ENCODE measurements at places on chromosomes 6 and 20.

- no peak for DNase-seq
These were observed 86.7 kb downstream of the TASP1 start for GRCh38 chr20:13552061-13552460.

- peak; percentile 73 for DNase-seq
These were observed at the start of gene ZNF334 for GRCh38 chr20:46512943-46513844. ZNF334 (minus strand) TSS chr20:46513559; CDS start chr20:46512102, 1,457 bp downstream.

DNA sequence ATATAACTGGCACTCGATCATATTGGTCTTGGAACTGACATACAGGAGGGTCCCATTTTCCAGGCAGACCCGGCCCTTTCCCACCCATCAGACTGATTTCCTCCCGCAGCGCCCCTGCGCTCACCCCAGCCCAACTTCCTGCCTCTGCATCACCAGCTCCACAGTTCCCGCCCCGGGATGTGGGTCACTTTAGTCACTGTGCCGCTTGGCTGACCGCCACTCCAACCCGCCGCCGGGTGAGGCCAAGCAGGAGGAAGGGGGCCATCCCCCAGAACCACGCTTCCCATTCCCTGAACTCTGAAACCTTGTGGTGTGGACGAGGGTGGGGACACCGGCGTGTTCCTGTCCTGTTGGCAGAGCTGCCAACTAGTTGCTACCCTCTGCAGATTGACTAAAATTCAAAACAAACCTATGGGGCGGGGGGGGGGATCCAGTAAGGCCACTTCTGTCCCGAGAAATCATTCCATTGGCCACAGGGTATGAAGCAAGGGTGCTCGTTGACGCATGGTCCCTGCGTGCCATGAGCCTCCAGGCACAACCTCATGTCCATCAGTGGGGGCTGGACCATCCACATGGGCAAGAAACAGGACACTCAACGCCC lies 12.3 kb downstream of the TGM2 start:
- no peak for DNase-seq

- no peak for DNase-seq
These were observed 44.9 kb downstream of the SNX9 start for GRCh38 chr6:157867981-157868380.

DNA sequence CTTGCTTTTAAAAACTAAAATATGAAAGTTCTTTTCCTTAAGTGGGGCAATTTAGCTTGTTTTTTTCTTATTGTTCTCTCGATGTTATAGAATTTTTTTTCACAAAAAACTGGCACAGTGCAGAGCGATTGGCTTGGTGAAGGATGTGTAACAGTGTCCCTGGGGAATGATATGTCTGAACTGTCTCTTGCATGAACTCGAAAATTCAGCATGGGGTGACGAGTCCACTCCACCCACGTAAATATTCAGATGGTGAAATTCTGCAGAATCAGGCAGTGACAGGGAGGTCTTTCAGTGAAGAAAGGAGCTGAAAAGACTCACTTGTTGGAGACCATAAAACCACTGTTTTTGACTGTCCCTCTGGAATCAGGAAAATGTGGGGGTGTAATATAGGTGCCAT lies 505.3 kb downstream of the MMUT start:
- DNase-seq: no peak

DNA sequence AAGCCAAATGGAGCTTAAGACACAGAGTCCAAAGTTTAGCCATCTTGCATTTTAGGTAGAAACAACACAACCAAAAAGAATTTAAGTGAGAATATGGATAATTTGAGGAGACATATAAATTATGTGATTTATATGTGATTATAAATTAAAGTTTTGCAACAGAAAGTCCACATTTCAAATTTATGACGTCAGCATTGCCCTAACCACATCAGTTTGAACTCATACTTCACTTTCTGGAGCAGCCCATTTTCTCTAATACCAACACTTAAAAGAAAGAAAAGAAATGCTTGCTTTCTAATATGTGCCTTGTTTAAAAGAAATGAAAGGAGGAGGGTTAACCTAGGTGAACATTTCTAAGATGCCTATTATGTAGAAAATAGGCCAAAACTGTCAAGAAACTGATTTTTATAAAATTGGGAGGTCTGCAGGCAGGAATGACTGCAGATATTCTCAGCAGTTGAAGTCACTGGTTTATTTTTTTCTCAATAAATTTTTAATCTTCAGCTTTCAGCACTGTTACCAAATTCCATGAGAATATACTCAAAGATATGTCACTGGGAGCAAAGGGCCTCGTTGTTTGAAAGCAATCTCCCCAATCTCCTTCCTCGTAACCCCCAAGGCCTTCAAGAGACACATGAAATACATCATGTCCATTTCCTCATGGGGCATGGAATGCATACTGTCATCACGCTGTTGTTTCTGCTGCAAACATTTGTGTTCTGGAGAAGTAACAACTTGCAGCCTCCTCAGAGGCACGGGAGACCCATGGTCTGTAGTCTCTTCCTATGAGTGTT lies 137.8 kb downstream of the SOD2 start:
- no peak for DNase-seq

- DNase-seq: no peak
These were observed 189.7 kb upstream of the PMEPA1 start for GRCh38 chr20:57899554-57899953.

- DNase-seq: no peak
These were observed 3.3 kb downstream of the HEY2 start for GRCh38 chr6:125752773-125753172.

GRCh38 chr6:72832271-72832670 lies 210.4 kb downstream of the KCNQ5 start:
- no peak for DNase-seq

GRCh38 chr20:36848078-36848660 lies 27.8 kb upstream of the TLDC2 start:
- no peak for DNase-seq

DNA sequence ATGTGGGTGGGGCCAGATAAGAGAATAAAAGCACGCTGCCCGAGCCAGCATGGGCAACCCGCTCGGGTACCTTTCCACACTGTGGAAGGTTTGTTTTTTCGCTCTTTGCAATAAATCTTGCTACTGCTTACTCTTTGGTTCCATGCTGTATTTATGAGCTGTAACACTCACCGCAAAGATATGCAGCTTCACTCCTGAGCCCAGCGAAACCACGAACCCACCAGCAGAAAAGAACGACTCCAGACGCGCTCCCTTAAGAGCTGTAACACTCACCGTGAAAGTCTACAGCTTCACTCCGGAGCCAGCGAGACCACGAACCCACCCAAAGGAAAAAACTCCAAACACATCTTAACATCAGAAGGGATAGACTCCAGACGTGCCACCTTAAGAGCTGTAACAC lies 76.7 kb downstream of the TFAP2A start:
- no peak for DNase-seq

DNA sequence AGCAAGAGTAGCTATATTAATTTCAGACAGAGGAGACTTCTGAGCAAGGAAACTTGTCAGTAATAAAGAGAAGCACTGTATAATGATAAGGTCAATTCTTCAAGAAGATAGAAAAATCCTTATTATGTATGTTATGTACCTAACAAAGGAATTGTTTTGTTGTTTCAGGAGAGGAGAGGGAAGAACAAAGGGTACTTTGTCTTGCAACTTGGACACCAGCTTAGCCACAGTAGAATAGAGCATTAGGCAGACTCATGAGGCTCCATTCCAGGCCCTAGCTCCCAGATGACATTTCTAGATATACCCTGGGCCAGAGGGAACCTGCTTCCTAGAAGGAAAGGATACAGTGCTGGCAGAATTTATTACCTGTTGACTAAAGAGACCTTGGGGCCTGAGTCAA lies 6.5 kb upstream of the NUS1 start:
- no peak for DNase-seq

GRCh38 chr20:25300496-25301170 lies 52.7 kb downstream of the PYGB start:
- DNase-seq: no peak

GRCh38 chr20:1734269-1734858 lies 76.8 kb upstream of the SIRPG start:
- DNase-seq: peak; percentile 34

GRCh38 chr6:165662749-165663376 lies at the start of gene PDE10A:
PDE10A (minus strand) TSS chr6:165663241; CDS start chr6:165662811, 430 bp downstream.
- DNase-seq: peak; percentile 25

- no peak for DNase-seq
These were observed 201.2 kb upstream of the MYLIP start for GRCh38 chr6:15927531-15928225.

GRCh38 chr20:57663241-57663640 lies 43.0 kb upstream of the ZBP1 start:
- no peak for DNase-seq

DNA sequence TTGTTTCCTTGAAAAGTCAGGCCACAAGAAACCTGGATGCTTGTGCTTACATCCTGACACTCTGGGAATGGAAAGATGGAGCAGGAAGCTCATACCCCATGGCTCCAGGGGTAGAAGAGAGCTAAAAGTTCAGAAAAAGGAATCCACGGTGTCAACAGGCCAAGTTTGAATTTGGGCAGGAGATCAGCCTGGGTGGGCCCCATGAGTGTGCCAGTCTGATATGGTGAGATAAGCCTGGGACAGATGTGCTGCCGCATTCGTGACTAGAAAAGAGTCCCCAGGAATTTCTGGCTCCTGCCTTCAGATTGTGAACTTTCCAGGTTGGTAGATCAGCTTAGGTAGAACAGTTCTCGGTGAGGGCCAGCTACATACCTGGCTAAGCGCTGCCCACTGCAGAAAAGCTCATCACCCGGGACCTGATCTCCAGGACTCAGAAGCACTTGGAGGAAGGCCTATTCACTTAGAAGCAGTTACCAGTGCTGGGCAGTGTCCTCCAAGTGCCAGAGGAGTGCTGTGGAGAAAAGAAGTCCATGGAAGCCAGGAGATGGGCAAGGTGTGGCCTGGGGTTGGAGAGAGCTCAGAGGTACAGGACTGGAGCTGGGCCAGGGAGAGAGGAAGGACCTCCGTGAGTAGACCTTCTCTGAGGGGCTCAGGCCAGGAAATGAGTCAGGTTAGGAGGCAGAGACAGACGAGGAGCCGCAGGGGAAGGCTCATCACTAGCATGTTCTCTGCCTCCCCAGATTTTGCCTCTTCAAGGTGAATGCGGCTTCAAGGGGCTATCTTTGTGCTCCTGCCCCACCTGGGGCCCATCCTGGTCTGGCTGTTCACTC lies at the start of gene TSPO2:
TSS of gene TSPO2 (plus strand) at position 242 of the 830 bp plus-strand sequence. CDS start at position 761, 519 bp downstream.
- no peak for DNase-seq

DNA sequence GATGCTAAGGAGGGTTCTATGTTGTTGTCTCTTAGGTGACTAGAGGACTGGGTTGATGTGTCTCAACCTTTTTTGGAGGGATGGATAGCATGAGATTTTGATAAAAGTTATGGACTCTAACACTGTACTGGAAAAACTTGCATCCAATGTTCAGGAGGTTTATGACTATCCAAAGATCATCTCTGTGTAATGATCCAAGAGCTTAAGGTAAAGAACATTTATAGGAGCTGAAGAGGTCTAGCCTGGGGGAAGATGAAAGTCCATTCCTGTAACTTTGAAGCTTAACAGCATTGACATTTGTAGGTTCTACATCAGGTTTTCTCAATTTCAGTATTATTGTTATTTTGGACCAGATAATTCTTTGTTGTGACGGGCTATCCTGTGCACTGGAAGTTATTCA lies 48.9 kb downstream of the ESF1 start:
- DNase-seq: no peak

DNA sequence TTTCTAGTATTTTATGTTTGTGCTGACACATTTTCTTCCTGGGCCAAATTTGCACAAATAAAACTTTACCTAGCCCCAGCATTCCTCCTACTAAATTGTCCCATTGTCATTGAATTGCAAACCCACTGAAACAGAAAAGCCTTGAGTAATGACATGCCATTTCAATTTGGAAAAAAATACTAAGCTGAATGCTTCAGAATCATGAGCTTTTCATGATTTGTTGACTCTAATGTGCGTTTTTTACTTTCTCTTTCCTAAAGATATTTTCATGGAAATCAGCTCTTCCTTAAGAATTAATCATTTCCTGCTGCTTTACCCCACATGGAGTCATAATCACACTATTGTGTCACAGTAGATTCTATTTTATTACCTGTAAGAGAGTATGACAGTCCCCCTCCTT lies 47.4 kb downstream of the TRDN start:
- DNase-seq: no peak

DNA sequence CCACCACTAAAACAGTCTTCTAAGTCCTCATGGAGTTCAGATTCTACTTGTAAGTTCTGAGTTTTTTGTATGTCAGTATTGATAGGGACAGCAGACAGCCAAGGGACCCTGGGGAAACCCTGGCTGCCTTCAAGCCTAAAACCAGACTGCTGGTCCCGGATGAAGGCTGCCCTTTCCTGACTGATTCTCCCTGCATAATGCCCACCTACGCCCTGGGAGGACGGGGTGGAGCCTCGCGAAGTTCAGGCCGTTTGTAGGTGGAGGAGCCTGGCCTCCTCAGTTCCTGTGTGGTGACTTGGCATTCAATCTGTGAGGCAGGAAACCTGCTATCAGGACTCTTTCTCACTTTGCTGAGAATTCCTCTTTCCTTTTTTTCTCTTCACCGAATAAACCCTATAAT lies 120.3 kb upstream of the LGSN start:
- no peak for DNase-seq

- no peak for DNase-seq
These were observed 48.4 kb upstream of the PIM1 start for GRCh38 chr6:37121556-37121955.

- peak; percentile 73 for DNase-seq
These were observed 21.5 kb upstream of the MAS1L start for GRCh38 chr6:29509239-29509638.

GRCh38 chr6:118783931-118784550 lies 109.9 kb upstream of the ASF1A start:
- no peak for DNase-seq

- no peak for DNase-seq
These were observed 404.1 kb upstream of the PLCB4 start for GRCh38 chr20:8664778-8665177.

DNA sequence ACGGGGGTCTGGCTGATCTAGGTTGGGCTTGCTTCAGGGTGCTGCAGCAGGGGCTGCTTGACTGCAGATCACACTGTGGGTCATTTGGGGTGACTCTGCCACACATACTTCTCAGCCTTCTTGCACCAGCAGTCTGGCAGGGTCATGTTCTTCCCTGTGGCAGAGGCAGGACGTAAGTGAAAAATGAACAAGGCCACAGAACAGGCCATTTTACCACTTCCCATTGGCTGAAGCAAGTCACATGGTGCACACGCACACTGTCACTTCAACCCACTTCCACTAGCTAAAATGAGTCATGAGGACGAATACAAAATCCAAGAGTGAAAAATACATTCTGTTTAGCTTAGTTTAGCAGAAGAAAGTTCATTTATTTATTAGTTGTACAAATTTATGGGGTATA lies 168.6 kb upstream of the GGTLC1 start:
- DNase-seq: no peak

DNA sequence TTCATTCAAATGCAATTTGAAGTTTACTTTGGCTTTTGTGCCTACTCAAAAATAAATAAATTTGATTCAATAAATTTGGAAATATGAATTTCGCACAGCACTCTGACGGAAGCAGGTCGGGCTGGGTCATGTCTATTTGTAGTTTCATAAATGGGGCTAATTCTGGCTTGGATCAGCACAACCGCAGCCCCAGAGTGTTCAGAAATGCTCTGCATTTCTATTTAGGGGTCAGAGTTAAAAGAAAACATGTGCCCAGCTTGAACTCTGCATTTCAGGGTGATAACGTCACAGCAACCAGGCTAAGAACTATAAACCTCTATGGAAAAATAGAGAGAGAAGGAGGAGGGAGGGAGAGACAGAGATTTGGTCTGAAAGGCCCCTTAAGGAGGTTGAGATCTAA lies 480.9 kb upstream of the NOX3 start:
- DNase-seq: no peak
